ENCODE measurements at places on chromosomes 2 and 18. TPM values are rescaled to one million over a fixed set of nuclear protein-coding genes. Genes with fewer than 3 reads are reported as not detected.

The GTF2A1L gene
- not detected for total RNA-seq

The TWIST2 gene
- not detected for total RNA-seq

The LRP1B gene
- not detected for total RNA-seq

GRCh38 chr2:235577404-235578330 is 83.8 kb downstream of the AGAP1 start:
- peaks cover 5% of the 10 kb centered on the region for H3K27me3 ChIP-seq
- H3K36me3 ChIP-seq, result no peaks in the 10 kb centered on the region
- H3K4me1 ChIP-seq, result no peaks in the 10 kb centered on the region
- DNase-seq, result no peak

DNA sequence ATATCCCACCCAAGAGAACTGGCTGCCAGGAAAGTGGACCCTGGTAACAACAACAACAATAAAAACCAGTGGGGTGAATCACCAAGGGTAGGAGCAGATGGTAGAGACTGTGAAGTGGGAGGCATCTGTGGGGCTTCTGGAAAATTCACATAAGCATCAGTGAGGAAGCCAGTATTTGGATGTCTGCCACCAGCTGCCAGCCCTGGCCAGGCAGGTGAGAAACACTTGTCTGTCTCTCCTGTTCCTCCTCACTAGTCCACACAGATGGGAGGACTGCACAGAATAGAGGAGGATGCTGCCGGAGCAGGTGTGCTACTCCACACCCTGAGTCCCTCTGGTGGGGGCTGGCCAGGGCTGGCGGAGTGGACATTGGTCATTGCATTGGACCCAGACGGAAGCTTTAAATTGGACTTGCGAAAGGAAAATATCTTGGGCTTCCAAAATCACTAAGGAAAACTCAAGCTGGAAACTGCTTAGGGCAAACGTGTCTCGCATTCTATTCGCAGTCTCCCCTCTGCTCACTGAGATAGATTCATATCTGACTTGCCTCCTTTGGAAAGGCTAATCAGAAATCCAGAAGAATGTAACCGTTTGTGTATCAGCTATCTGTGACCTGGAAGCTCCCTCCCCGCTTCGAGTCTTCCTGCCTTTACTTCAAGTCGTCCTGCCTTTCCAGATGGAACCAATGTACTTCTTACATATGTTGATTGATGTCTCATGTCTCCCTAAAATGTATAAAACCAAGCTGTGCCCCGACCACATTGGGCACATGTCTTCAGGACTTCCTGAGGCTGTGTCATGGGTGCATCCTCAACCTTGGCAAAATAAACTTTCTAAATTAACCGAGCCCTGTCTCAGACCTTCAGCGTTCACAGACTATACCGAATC is 69.1 kb downstream of the NAB1 start:
- no peaks in the 10 kb centered on the region for H3K27me3 ChIP-seq
- peak; percentile 31 for DNase-seq
- peaks cover 1% of the 10 kb centered on the region for H3K36me3 ChIP-seq
- peaks cover 87% of the 10 kb centered on the region for H3K4me1 ChIP-seq
- H3K4me3 ChIP-seq, result peak overlapping the region; percentile 74

GRCh38 chr2:119838179-119838578 is 78.5 kb downstream of the PTPN4 start:
- H3K4me3 ChIP-seq, result no peak overlapping the region
- peaks cover 36% of the 10 kb centered on the region for H3K4me1 ChIP-seq
- no peak overlapping the region for H3K27ac ChIP-seq
- H3K27me3 ChIP-seq, result no peaks in the 10 kb centered on the region

DNA sequence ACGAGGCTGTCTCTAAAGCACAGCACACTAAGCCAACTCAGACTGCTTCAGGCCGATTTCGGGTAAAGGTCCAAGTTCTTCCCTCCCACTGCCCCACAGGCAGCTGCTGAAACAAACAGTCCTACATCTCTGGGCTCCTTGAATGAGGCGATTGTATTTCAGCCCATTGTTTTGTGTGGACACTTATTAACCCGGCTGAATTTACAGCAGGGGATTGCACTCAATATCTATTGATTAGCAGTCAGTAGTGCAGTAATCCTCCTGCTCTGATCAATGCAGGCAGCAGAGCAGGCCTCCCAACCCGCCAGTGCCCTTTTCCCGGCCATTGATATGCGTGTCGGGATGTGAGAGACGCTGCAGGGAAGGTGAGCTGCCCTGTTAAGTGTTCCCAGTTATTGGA is 330.1 kb downstream of the CMPK2 start:
- H3K4me3 ChIP-seq, result no peak overlapping the region
- H3K4me1 ChIP-seq, result no peaks in the 10 kb centered on the region
- H3K27ac ChIP-seq, result no peak overlapping the region
- peaks cover 8% of the 10 kb centered on the region for H3K27me3 ChIP-seq

DNA sequence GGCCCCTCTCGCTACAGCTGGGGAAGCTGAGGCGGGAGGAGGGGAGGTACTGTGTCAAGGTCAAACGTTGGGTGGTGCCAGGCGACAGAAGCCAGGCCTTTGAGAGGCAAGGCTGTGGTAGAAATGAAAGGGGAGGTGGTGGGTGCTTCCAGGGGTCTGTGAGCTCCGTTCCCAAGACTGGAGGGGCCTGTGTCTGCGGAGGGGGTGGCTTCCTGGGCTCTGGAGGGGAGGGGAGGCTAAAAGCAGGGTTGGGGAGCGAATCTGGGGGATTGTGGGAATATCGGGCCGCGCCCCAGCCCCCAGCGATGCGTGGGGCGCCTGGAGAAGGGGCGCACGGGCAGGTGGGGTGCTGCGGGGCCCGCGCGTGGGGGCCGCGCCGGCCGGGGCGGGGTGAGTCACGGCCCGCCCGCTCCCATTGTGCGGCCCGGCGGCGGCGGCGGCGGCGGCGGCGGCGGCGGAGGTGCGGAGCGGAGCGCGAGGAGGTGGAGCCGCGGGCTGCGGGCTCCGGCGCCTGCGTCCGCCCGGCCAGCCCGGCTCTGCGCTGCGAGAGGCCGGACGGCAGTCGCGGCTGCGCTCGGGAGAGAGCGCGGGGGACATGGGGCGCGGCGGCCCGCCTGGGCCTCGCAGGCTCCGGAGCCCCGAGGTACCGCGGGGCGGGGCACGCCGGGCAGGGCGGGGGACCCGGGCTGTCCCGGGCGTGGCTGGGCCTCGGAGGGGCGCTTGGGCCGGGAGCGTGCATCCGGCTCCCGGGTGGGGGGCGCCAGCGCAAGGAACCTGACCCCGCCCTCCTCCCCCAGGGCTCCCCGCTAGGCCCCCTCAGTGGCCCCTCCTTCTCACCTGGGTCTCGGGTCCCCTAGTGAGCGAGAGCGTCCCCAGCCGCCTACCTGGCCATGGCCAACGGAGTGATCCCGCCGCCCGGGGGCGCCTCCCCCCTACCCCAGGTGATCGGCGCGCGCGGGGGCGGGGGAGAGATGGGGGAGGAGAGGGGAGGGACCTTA is at the start of gene SLC4A3:
Gene SLC4A3 (plus strand): TSS at position 528 of the 998 bp plus-strand sequence. CDS start 363 bp downstream, at position 891.
- peaks cover 20% of the 10 kb centered on the region for H3K27me3 ChIP-seq
- no peaks in the 10 kb centered on the region for H3K36me3 ChIP-seq
- H3K4me1 ChIP-seq, result peaks cover 4% of the 10 kb centered on the region
- H3K27ac ChIP-seq, result no peak within 1 kb of the TSS
